ENCODE measurements at places on chromosomes 3 and 15.
A peak's percentile ranks its signal among the peaks of the same experiment; 100 is the strongest.

DNA sequence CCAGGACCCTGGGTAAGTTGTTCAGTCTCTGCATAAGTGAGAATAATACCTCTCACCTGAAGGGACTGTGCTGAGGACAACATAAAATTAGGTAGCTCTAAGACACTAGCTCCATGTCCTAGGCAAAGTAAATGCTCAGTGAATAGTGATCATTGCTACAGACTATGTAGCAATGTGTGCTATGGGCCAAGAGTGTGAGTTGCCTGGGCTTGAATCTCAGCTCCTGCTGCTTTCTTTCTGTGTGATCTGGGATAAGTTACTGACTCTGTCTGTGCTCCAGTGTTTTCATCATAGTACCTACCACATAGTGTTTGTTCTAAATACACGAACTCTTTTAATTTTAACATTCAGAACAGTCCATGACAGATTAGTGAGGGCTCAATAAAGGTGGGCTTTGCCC is 81.1 kb upstream of the MFGE8 start:
- DNase-seq, result no peak

GRCh38 chr3:87621667-87622066 is 345.3 kb upstream of the POU1F1 start:
- DNase-seq, result no peak

- no peak for DNase-seq
These were observed 5.7 kb upstream of the KLHL24 start for GRCh38 chr3:183629546-183630301.

DNA sequence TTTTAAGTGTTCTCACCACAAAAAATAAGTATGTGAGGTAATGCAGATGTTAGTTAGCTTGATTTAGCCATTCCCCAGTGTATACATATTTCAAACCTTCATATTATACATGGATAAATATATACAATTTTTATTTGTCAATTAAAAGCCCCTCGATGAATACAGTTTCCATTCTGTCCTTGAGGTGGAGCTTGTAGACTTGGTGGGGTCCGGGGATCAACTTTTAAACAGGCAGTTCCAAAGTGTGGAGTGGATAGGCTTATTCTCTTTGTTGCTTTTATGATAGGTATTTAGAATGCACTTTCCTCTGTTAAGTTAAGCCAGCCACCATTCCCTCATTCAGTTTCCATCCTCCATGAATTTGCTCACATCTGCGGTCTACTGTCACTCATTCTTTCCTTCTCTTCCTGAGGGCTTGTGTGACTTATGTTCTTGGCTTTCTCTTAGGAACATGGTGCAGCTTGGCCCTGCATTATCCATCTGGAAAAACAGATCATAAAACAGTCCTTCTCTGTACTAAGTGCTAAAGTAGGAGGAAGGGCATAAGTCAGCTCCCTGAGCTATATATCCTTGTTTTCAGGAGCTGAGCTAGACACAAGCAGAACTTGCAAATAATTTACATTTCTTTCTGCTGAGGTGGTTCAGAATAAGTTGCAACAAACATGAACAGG is 149.1 kb downstream of the NFKBIZ start:
- DNase-seq, result peak; percentile 35

DNA sequence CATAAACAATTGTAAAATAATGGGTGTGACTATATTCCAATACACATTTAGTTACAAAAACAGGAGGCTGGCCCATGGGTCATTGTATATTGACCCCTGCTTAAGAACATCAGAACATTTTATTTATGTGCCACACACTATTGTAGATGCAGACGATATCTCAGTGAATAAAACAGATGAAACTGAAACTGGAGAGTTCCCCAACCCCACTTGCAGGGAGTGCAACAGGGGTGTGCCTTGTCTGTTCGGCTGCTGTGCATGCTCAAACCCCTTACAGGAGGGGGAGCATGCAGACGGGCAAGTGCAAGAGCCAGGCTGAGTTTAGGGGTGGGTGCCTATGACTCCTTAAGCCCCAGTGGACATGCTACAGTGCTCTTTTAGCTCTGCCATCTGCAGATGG is 509.6 kb downstream of the IGSF11 start:
- no peak for DNase-seq

All from femur (tissue), 1 donor.